ENCODE measurements at places on chromosomes 13 and 19. TPM values are rescaled to one million over a fixed set of nuclear protein-coding genes. Genes with fewer than 3 reads are reported as not detected.
A peak's percentile ranks its signal among the peaks of the same experiment; 100 is the strongest.

DNA sequence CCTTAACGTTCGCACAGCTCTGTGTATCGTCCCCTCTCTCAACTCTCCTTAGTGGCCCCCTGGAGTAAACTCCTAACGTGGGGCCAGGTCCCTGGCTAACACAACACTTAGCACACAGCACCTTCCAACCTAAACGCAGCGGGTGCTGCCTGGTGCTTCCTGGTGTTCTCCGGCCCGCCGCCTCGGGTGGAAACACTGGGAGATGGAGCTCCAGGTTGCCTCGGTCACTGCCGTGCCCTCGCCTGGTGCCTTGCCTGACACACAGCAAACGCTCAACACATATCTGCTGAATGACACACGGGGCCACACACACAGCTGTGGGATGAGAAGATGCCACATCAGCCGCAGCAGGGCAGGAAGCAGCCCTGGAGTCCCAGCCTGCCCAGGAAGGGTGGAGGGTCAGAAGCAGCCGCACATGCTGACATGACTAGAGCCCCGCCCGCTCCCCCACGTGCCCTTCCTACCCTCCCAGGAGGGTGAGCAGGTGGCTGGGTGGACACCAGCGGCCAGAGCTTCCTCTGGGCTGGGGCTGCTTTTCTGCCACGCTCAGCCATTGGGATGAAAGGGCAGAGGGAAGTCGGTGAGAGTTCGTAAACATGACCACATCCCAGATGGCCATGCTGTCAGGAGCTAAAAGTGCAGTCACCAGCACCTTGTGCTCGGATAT is 6.6 kb downstream of the PEPD start:
- no peak for DNase-seq
- no peak overlapping the region for H3K27ac ChIP-seq
- H3K4me3 ChIP-seq, result no peak overlapping the region
- H3K36me3 ChIP-seq, result no peaks in the 10 kb centered on the region
- H3K4me1 ChIP-seq, result peaks cover 7% of the 10 kb centered on the region

DNA sequence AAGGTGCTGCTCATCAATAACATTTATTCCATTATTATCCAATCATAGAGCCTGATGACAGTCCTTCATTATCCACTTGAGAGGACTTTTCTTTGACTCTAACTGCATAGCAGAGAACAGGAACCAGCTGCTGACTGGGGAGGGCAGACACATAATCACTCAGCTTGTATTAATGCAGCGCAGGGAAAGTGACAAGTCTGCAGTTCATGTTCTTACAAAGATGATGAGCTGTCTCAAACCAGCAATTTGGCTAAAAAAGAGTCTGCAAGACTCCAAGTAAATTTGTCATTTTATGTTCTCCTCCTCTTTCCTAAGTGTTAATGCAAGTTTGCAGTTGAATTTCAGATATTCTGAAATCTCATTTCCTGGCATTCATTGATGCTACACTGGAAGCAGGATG is 40.0 kb upstream of the CBY2 start:
- H3K36me3 ChIP-seq, result no peaks in the 10 kb centered on the region
- H3K27ac ChIP-seq, result no peak overlapping the region
- H3K27me3 ChIP-seq, result no peaks in the 10 kb centered on the region
- no peak for DNase-seq
- H3K4me3 ChIP-seq, result no peak overlapping the region
- H3K4me1 ChIP-seq, result no peaks in the 10 kb centered on the region

- H3K27me3 ChIP-seq, result no peaks in the 10 kb centered on the region
- H3K27ac ChIP-seq, result no peak overlapping the region
- no peaks in the 10 kb centered on the region for H3K4me1 ChIP-seq
- DNase-seq, result no peak
Observed at GRCh38 chr13:44801990-44802389, 187.3 kb downstream of the NUFIP1 start.

GRCh38 chr19:5070930-5071329 is 102.0 kb downstream of the KDM4B start:
- H3K4me1 ChIP-seq, result peaks cover 7% of the 10 kb centered on the region
- no peak for DNase-seq
- H3K27me3 ChIP-seq, result no peaks in the 10 kb centered on the region
- no peaks in the 10 kb centered on the region for H3K36me3 ChIP-seq
- H3K27ac ChIP-seq, result no peak overlapping the region

DNA sequence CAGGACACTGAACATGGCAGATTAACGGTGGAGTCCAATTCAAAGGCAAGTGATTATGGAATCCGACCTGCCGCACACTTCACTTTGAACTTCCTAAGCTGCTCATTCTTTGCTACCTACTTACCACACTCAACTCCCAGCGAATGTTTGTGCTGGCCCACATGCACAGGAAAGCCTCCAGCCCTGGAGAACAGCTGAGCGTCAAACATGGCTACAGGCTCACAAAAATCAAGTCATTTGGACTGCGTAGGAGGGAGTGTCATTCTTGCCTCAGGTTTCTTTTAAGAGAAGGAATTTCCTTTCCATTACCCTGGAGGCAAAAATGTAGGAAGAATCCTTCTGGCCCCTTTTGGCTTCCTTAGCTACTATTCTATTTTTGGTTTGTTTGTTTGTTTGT is 41.3 kb upstream of the IPO5 start:
- no peak overlapping the region for H3K27ac ChIP-seq
- no peaks in the 10 kb centered on the region for H3K36me3 ChIP-seq
- H3K4me1 ChIP-seq, result no peaks in the 10 kb centered on the region
- H3K4me3 ChIP-seq, result no peak overlapping the region
- no peak for DNase-seq

- DNase-seq, result no peak
- H3K27ac ChIP-seq, result no peak overlapping the region
- no peaks in the 10 kb centered on the region for H3K4me1 ChIP-seq
Observed at GRCh38 chr13:29561918-29562317, 33.6 kb downstream of the SLC7A1 start.

DNA sequence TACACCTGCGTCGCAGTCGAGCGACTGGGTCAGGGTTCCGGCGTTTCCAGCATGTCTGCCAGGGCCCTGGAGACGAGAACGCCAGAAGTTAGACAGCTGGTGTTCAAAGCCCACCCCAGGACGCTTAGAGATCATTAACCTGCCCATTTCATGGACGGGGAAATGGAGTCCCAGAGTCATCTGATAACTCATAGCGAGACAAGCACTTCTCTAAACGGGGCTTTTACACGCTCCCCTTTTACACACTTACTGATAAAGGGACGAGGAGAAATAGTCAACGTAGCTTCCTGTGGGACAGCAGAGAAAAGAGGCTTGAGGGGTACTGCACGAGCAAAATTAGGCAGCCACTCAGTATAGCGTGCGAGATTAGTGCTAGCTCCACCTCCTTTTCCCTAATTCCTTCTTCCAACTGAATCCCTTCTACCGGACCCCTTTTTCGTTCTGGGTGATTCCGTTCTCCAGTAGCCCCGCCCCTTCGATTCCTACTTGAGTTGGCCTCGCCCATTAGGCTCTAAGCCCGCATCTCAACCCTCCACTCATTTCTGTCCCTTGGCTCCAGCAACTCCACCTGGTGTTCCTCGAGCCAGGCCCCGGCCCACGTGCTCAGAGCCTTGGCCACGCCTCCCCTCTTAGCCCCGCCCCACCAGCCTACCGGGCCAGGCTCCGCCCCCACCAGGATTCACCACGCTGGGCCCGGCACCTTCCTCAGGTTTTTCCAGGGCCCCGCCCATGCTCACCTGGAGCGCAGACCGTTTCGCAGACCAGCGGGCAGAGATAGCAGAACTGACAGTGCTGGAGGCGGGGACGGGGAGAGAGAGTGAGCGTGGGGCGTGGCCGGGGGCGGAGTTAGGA is 3.7 kb downstream of the HRC start:
- DNase-seq, result peak; percentile 23
- no peak overlapping the region for H3K4me3 ChIP-seq
- no peaks in the 10 kb centered on the region for H3K36me3 ChIP-seq
- H3K27me3 ChIP-seq, result peaks cover 36% of the 10 kb centered on the region

- no peak for DNase-seq
- H3K27me3 ChIP-seq, result no peaks in the 10 kb centered on the region
- peaks cover 7% of the 10 kb centered on the region for H3K36me3 ChIP-seq
- H3K4me3 ChIP-seq, result no peak overlapping the region
- peaks cover 19% of the 10 kb centered on the region for H3K4me1 ChIP-seq
Observed at GRCh38 chr19:3514930-3515329, 8.8 kb downstream of the FZR1 start.

- DNase-seq, result no peak
- H3K36me3 ChIP-seq, result no peaks in the 10 kb centered on the region
- H3K4me1 ChIP-seq, result no peaks in the 10 kb centered on the region
Observed at GRCh38 chr13:79287939-79288795, 117.9 kb downstream of the RBM26 start.

DNA sequence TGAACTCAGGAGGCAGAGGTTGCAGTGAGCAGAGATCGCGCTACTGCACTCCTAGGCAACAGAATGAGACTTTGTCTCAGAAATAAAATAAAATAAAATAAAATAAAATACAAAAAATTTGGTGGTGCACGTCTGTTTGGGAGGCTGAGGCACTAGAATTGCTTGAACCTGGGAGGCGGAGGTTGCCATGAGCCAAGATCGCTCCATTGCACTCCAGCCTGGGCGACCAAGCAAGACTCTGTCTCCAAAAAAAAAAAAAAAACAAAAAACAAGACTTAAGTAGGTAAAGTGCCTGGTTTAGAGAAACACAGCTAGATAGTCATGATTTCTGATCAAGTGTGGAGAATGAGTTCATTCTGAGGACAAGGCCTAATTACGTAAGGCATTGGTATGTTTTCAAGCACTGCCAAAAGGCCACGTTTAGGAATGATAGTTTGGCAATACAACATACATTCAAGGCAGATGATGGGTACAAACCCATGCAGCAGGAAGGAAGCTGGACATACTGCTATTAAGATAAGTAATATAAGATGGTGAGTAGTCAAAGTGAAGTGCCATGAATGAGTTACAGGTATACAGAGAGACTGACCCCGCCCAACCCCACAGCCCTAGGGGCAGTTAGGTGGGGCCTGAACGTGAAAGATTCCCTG is 4.8 kb upstream of the UCHL3 start:
- H3K36me3 ChIP-seq, result no peaks in the 10 kb centered on the region
- peaks cover 5% of the 10 kb centered on the region for H3K4me1 ChIP-seq
- no peak overlapping the region for H3K27ac ChIP-seq
- no peaks in the 10 kb centered on the region for H3K27me3 ChIP-seq

- H3K4me3 ChIP-seq, result no peak overlapping the region
- no peak for DNase-seq
- H3K27ac ChIP-seq, result no peak overlapping the region
- no peaks in the 10 kb centered on the region for H3K4me1 ChIP-seq
- no peaks in the 10 kb centered on the region for H3K36me3 ChIP-seq
Observed at GRCh38 chr13:40292108-40292507, 374.3 kb downstream of the FOXO1 start.

DNA sequence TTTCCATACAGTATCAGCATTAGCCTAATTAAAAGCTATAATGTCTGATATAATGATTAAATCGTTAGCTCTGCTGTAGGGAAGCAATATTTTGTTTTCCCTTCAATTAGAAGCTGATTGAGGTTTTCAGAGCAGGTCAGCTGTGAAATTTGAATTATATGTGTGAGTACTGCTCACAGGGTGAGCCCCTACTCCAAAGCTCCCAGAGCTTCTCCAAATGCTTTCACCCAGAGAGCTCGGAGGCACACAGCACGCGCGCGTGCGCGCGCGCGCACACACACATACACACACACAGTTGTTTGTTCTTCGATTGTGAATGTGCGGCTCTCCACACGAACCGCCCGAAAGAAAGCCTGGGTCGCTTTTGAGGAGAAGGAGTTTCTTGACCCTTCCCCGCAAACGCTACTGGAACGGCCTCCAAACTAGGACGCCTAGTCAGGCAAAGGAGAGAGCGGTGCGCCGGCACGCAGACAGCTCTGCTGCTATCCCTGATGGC is 4.8 kb upstream of the SOX1 start:
- H3K4me1 ChIP-seq, result peaks cover 7% of the 10 kb centered on the region
- no peak overlapping the region for H3K27ac ChIP-seq
- no peaks in the 10 kb centered on the region for H3K36me3 ChIP-seq
- H3K27me3 ChIP-seq, result peaks cover 39% of the 10 kb centered on the region

GRCh38 chr13:78317030-78317429 is 286.3 kb downstream of the POU4F1 start:
- H3K27ac ChIP-seq, result no peak overlapping the region
- H3K27me3 ChIP-seq, result no peaks in the 10 kb centered on the region
- H3K36me3 ChIP-seq, result no peaks in the 10 kb centered on the region
- no peak overlapping the region for H3K4me3 ChIP-seq
- H3K4me1 ChIP-seq, result no peaks in the 10 kb centered on the region

DNA sequence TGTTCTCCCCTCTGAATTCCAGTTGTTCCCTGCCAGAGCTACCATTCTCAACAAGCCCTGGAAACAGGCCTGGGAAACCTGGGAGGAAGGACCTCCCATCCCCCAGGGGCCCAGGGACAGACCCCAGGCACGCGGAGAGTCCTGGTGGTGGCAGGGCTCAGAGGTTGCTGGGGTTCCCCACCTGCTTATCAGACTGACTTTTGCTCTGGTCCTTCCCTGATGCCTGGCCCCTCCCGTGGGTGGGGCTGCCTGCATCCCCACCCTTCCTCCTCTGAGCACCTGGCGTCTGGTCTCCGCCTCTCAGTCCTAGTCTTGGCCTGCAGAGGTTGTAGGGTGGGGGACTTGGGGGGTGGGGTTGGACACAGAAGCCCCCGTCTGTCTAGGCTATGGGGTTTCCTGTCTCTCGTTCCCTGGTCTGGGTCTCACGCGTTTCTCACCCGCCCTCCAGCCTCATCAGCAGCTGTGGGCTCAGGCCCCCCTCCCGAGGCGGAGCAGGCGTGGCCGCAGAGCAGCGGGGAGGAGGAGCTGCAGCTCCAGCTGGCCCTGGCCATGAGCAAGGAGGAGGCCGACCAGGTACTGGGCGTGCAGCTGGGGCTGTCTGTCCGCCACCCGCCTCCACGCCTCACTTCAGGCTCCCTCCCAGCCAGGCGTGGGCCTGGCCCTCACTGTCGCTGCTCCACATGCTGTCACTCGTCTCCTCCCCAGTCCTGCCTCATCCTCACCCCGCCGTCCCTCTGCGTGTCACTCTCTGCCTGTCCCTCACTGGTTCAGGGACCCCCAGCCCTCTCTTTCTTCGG is 13.6 kb downstream of the EPN1 start:
- no peak overlapping the region for H3K27ac ChIP-seq
- H3K4me1 ChIP-seq, result no peaks in the 10 kb centered on the region
- no peak overlapping the region for H3K4me3 ChIP-seq

- H3K27me3 ChIP-seq, result no peaks in the 10 kb centered on the region
- H3K4me1 ChIP-seq, result no peaks in the 10 kb centered on the region
- H3K27ac ChIP-seq, result no peak overlapping the region
- no peak for DNase-seq
- no peak overlapping the region for H3K4me3 ChIP-seq
Observed at GRCh38 chr13:91211510-91211909, 136.0 kb upstream of the MIR17HG start.

- H3K4me1 ChIP-seq, result no peaks in the 10 kb centered on the region
- no peaks in the 10 kb centered on the region for H3K36me3 ChIP-seq
Observed at GRCh38 chr13:94112227-94112626, 367.3 kb downstream of the DCT start.

GRCh38 chr13:42355092-42355485 is 83.1 kb downstream of the AKAP11 start:
- no peaks in the 10 kb centered on the region for H3K36me3 ChIP-seq
- no peak overlapping the region for H3K27ac ChIP-seq
- H3K27me3 ChIP-seq, result no peaks in the 10 kb centered on the region
- H3K4me3 ChIP-seq, result peak overlapping the region; percentile 28

- no peak for DNase-seq
- H3K4me3 ChIP-seq, result no peak overlapping the region
- no peaks in the 10 kb centered on the region for H3K36me3 ChIP-seq
- no peak overlapping the region for H3K27ac ChIP-seq
- no peaks in the 10 kb centered on the region for H3K27me3 ChIP-seq
Observed at GRCh38 chr19:38020311-38020710, 113.3 kb downstream of the SIPA1L3 start.

Gene CD70
- 63.1 TPM for total RNA-seq

Gene ATP4A
- not detected for total RNA-seq

Gene PDCD2L
- 46.2 TPM for total RNA-seq

Gene ARL11
- total RNA-seq, result 0.20 TPM

Gene BRME1
- total RNA-seq, result 8.2 TPM

Gene ZNF587
- total RNA-seq, result 24.2 TPM

Gene SLC25A23
- total RNA-seq, result 14.5 TPM
